IMR-90 (cell line): ENCODE measurements at places on chromosomes 7 and 10. TPM values are rescaled to one million over a fixed set of nuclear protein-coding genes. Genes with fewer than 3 reads are reported as not detected.

GRCh38 chr7:95630702-95631458, 34.6 kb upstream of the PDK4 start:
- H3K36me3 ChIP-seq, result no peaks in the 10 kb centered on the region
- H3K4me3 ChIP-seq, result no peak overlapping the region
- H3K27me3 ChIP-seq, result no peaks in the 10 kb centered on the region

DNA sequence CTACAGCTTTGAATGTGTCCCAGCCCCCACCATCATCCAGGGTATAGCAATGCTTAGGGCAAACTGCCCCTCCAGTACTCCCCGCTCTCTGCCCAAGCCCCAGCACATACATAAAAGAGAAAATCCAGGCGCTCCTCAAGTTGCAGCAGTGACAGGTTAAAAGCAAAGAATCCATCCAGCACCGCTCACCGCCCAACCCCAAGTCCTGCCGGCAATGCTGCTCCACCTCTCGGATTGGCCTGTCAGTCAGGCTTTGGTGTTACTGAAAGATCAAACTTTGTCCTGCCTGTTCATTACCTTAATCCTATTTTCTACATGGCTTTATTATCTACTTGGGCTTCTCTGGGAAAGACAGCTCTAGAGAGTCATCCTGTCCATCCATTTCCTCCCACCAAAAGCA, 31.9 kb downstream of the DPCD start:
- no peaks in the 10 kb centered on the region for H3K4me1 ChIP-seq
- no peak for DNase-seq
- no peak overlapping the region for H3K4me3 ChIP-seq
- H3K36me3 ChIP-seq, result peaks cover 12% of the 10 kb centered on the region
- no peak overlapping the region for H3K27ac ChIP-seq
- H3K27me3 ChIP-seq, result no peaks in the 10 kb centered on the region

- H3K4me3 ChIP-seq, result no peak within 1 kb of the TSS
- H3K27ac ChIP-seq, result no peak within 1 kb of the TSS
- no peak for DNase-seq
- H3K27me3 ChIP-seq, result no peaks in the 10 kb centered on the region
- H3K4me1 ChIP-seq, result no peaks in the 10 kb centered on the region
- no peaks in the 10 kb centered on the region for H3K36me3 ChIP-seq
Measured at GRCh38 chr7:15561835-15562234, at the start of gene AGMO. TSS of gene AGMO (minus strand) at chr7:15562015.

DNA sequence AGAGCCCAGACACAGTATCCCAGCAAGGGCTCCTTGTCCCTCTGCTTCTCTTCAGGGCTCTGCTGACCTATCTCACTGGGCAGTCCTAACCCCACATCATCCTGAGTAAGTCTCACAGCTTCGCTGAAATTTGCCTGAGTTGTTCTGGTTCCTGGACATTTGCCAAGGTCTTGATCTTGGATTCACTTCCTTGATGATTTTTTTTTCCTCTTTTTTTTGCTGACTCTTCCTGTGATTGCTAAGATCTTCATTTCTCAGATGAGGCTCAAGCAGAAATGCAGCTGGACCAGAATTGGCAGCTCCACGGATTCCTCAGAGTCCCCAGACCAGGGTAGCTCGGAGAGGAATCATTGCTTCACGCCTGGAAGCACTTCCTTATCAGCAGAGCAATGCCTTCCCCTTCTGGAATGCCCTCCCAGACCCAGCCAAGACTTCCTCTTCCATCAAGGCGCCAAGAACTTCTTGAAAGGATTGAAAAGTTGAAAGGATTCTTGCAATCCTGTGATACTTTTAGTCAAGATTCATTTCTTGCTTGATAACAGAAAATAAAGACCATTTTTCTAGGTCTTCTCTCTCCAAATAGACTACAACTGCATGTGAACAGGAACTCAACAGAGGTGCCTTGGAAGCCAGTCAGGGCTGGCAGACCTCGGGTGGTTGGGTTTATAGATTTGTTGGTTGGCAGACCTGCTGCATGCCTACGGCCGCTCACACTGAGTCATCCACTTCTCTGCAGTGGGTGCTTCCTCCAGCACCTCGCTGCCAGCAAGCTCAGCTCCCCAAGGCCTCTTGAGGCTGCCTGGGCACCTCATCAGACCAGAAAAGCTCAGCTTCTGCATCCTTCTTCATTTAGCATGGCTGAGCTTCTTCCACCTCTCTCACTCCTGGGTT, 8.8 kb upstream of the AFAP1L2 start:
- no peak overlapping the region for H3K4me3 ChIP-seq
- H3K36me3 ChIP-seq, result no peaks in the 10 kb centered on the region
- no peak overlapping the region for H3K27ac ChIP-seq

GRCh38 chr10:28914701-28915100, 237.4 kb downstream of the BAMBI start:
- peaks cover 4% of the 10 kb centered on the region for H3K4me1 ChIP-seq
- no peak overlapping the region for H3K4me3 ChIP-seq
- no peak overlapping the region for H3K27ac ChIP-seq

Gene HOXA3
- 0.83 and 0.90 TPM in 2 replicates for total RNA-seq

DNA sequence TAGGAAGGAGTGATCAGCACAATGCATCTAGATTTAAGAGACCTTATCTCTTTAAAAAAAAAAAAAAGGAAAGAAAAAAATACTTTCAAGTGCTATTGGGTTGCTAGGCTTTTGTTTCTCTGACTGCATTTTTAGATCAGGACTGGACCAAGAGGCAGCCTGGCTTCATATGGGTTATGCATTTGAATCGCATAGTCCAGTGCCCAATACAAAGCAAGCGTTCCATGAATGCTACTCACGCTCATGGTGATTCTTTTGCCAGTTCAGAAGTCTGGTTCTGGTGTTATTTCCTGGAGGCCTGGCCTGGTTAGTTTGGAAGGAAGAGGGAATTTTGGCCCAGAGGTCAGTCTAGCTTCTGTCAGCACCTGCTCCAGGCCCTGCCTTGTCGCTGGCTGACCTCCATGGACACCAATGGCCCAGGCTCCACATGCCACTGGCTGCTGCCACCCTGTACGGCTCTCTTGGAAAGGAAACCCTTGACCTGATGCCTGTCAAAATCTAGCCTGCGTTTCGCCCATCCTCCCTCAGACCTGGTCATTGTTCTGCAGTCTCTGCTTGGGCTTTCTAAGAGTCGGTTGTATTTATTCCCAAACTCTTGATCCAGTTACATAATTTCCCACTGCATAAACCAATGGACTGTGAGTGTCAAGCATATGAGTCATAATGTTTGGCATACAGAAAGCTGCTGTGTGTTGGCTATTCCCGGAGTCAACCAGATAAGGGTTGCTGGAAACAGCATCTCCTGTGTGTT, 74.3 kb upstream of the MKX start:
- H3K27me3 ChIP-seq, result no peaks in the 10 kb centered on the region
- no peaks in the 10 kb centered on the region for H3K36me3 ChIP-seq
- DNase-seq, result peak; percentile 66
- H3K27ac ChIP-seq, result no peak overlapping the region

Gene PSD
- total RNA-seq, result 1.4 and 2.0 TPM in 2 replicates

GRCh38 chr7:117143580-117143979, 179.3 kb downstream of the WNT2 start:
- H3K36me3 ChIP-seq, result peaks cover 8% of the 10 kb centered on the region
- no peak overlapping the region for H3K27ac ChIP-seq
- H3K27me3 ChIP-seq, result no peaks in the 10 kb centered on the region

DNA sequence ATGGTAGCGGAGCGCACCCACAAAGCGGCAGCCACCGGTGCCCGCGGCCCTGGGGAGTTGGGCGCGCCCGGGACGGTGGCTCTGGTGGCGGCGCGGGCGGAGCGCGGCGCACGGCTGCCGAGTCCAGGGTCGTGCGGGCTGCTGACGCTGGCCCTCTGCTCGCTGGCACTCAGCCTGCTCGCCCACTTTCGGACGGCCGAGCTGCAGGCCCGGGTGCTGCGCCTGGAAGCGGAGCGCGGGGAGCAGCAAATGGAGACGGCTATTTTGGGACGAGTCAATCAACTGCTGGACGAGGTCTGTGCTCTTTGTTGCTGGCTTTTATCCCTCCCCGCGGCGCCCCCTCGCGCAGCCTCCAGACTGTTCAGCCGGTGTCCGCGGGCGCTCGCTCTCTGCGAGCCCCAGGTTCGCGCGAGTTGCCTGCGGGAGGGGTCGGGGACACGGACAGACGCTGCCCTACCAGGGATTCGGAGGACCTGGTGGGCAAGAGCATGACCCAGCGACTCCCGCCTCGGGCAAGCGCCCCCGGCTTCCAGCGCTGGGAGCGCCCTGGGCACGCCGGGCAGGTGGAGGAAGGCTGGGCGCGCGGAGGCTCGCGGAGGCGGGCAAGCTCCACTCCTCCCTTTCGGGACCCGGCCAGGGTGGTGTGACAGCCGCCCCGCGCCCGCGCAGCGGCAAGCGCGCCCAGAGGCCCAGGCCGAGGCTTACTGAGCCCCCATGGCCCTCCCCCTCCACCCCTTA, 887 bp downstream of the COL13A1 start:
- H3K4me3 ChIP-seq, result peak overlapping the region; percentile 63
- H3K4me1 ChIP-seq, result peaks cover 22% of the 10 kb centered on the region
- peak overlapping the region; percentile 50; the same call in 1 of the 2 replicates for H3K27ac ChIP-seq
- peaks cover 3% of the 10 kb centered on the region; the same call in 1 of the 2 replicates for H3K27me3 ChIP-seq
- peak; percentile 56 for DNase-seq

Gene CYP3A5
- not detected in 2 replicates for total RNA-seq

GRCh38 chr7:115024276-115024675, 102.4 kb downstream of the MDFIC start:
- H3K27ac ChIP-seq, result no peak overlapping the region
- no peaks in the 10 kb centered on the region for H3K4me1 ChIP-seq
- no peak for DNase-seq
- no peak overlapping the region for H3K4me3 ChIP-seq
- H3K36me3 ChIP-seq, result no peaks in the 10 kb centered on the region

- no peak overlapping the region for H3K27ac ChIP-seq
- H3K36me3 ChIP-seq, result no peaks in the 10 kb centered on the region
- H3K4me3 ChIP-seq, result no peak overlapping the region
- no peak for DNase-seq
Measured at GRCh38 chr10:121694966-121695643, 96.9 kb upstream of the FGFR2 start.

Gene MEIG1
- not detected in 2 replicates for total RNA-seq

Gene ZNF239
- total RNA-seq, result 10.8 and 12.7 TPM in 2 replicates

- H3K4me1 ChIP-seq, result no peaks in the 10 kb centered on the region
- no peak overlapping the region for H3K27ac ChIP-seq
- no peaks in the 10 kb centered on the region for H3K36me3 ChIP-seq
- no peak overlapping the region for H3K4me3 ChIP-seq
- peak; percentile 15 for DNase-seq
Measured at GRCh38 chr10:43211030-43211429, 55.8 kb downstream of the RASGEF1A start.

DNA sequence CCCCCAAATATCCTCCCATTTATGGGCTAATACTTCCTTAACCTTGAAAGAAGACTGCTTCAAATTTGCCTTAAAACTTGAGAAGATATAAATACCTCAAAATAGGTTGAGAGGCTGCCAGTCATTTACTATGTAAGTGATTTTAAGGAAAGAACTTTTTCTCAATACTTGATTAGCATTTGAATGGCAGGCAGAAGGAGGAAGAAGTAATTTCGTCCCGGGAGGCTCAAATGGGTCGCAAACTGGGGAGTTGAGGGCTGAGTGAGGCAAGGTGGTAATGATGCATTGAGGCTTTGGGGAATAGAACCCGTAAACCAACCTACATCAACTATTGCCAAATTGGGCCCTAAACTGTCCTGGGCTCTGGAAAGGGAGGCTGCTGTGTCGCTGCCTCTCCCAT, 11.1 kb downstream of the CAMK1D start:
- peaks cover 4% of the 10 kb centered on the region for H3K27me3 ChIP-seq
- no peaks in the 10 kb centered on the region for H3K36me3 ChIP-seq
- H3K27ac ChIP-seq, result no peak overlapping the region
- no peak overlapping the region for H3K4me3 ChIP-seq
- H3K4me1 ChIP-seq, result no peaks in the 10 kb centered on the region
- no peak for DNase-seq
